Stimulated activated CD4-positive, alpha-beta T cell treated with anti-CD3 and anti-CD28 coated beads, Interleukin-4, amount 100 ng/mL, for 4 hours (primary cell): ENCODE measurements at places on chromosomes 6 and 20.

- DNase-seq: no peak
Measured at GRCh38 chr20:41178495-41178894, 41.2 kb downstream of the PLCG1 start.

- DNase-seq: no peak
Measured at GRCh38 chr6:14361297-14361696, 243.7 kb downstream of the CD83 start.

DNA sequence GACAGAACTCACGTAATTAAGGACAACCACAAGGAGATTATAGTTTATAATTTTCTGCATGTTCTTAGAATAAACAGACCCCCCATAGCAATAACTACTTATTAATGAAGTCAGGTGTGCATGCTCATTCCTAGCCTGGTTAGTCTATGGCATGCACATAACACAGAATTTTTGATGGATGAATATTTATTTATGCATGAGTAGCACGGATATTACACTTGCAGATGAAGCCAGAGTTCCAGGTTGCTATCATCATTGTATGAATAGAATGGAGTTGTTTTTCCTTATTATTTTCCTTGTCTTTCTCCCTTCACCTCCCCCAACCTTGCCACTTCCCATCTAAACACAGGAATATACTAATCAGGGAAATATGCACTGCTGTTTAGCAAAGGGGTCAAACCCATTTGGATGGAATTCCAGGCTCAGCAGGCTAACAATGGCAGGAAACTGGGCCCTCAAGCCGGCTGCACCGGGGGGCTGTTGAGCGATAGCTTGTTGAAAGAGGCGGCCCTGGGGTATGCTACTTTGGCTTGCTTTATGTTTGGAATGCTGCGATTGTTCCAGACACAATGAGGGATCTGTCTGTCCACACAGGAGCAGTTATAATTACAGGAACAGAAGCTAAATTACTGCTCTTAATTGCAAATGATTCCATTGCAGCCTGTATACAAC, 112.6 kb downstream of the TMEM170B start:
- no peak for DNase-seq

DNA sequence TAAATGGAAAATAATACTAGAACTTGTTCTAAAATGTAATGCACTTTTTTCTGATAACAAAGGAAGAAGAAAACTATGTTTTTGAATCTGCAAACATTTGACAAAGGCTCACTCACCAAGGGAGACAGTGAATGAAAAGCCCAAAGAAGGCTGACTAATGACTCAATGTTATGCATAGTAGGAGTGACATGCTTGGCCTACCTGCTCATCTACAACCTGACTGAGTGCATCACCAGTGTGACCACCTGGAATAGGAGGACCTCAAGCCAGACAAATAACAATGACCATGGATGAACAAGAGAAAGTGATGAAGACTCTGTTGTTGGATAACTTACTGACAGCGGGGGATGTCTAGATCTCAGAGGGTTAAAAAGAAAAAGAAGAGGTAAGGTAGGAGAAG, 157.2 kb downstream of the SIM1 start:
- DNase-seq: no peak

- DNase-seq: no peak
Measured at GRCh38 chr6:168876956-168877355, 376.7 kb downstream of the THBS2 start.

DNA sequence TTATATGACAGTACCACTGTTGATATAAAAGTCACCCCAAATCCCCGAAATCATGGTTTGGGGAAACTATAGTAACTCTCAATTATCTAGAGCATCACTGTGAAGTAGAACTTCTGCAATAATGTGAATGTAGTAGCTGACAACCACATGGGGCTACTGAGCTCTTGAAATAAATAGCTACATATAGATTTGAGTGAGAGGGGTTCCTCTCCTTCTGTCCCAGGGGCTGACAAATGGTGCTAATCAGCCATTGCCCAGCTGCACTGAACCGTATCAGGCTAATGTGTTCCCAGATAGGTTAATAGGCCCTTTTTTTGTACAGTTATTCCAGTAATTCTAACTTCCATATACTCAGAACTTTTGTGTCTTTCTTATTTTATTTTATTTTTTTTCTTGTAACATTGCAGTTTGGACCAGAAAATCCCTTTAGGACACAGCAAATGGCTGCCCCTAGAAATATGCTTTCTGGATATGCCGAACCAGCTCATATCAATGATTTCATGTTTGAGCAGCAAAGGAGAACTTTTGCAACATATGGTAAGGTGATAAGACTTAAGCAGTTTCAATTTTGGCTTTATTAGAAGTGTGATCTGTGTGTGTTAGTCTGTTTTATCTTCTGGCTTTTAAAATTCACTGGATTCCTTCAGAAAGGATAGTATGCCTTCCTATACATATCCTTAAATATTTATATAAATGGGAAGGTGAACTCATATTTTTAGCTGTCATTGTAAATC, 21.1 kb downstream of the CDC40 start:
- no peak for DNase-seq

- no peak for DNase-seq
Measured at GRCh38 chr6:16973545-16974386, 128.1 kb upstream of the STMND1 start.

- no peak for DNase-seq
Measured at GRCh38 chr6:56840467-56841380, 114.2 kb upstream of the BEND6 start.

DNA sequence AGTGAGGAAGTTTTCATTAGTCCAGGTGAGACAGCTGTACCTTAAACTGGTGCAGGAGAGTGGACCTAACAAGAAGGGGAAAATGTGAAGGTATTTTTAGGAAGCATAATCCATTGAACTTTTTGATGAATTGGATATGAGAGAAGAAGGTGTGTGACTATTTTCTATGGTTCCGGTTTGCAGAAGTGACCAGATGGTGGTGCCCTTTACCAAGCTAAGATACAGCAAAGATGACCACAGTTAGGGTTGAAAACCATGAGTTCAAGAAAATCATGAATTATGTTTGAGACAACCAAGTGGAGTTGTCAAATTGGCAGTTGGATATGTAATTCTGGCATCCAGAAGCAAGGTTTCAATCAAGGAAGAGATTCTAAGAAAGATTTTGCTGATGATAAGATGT, 61.9 kb upstream of the NRSN1 start:
- DNase-seq: no peak

GRCh38 chr6:44036699-44037101, 90.6 kb downstream of the MRPL14 start:
- no peak for DNase-seq

DNA sequence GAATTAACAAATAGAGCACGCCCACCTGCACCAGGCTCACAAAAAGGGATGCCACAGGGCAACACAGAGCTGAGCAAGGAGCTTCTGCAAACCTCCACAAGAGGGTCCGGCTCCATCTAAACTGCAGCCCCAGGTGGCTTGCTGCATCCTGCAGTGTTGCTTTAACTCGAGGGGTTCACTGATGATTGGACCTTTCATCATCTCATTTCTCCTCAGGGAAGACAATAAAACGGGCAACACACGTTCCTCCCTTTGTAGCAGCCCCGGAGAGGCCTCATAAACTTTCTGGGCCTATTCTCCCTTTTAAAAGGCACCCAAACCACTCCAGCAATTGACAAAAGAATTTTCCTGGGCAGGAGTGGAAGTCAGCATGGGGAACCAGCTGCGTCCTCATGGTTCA, 161.5 kb upstream of the CDH4 start:
- no peak for DNase-seq

DNA sequence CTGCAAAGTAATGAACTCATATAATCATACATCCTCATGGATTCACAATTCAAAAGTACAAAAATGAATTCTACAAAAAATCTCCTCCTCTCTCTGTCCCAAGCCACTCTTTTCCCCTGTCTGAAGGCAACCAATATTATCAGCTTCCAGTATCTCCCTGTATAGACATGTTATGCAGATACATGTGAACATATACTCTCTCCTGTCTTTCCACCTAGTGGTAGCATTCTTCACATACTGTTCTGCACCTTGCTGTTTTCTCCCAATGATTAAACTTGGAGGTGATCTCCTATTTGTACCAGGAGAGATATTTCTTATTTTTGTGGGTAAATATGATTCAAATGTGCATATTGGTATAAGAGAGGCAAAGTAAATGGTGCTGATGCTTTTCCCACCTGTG, 416.4 kb downstream of the EPM2A start:
- no peak for DNase-seq

DNA sequence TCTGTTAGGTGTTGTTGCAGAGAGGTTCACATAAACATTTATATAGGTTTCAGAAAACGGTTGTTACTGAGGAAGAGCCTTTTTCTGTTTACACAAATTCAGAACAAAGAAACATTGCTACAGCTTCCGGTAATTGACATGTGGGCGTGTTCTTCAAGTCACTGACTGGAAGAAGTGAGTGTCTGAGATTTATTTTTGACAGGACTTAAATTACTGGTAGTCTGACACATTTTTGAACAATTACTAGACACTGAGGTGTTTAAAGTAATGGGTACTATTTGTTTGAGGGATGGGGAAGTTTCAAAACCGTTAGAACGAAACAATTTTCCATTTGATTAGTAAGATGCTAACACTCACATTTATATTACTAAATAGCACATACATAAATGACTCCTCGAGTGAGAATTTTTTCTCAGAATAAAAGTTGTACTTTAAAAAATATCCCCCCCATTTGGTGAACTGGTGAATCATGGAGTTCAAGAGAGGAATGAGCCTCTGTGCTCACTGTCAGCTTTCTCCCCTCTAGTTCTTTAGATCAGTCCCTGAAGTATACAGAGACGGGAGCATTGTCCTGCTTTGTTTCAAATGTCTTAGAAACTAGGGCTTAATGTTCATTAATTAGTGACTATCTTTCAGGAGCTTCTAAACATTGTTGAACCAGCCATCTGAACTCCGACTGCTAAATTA, 98.7 kb downstream of the TSHZ2 start:
- DNase-seq: peak; percentile 46

DNA sequence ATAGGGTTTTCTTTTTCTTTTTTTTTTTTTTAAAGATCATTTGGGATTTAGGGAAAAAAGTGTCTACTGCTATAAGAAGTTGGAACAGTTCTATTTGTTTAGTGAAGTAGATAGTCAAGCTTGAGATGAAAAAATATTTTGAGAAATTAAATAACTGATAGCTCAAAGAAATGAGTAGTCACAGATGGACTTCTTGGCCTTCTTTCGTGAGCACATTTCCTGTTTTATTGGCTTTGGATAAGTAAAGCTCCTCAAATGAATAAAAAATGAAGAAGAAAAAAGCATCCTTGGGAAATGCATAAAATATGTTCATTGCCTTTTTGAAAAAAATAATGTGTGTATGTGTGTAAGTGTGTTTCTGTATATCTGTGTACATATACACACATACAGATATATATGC, 515.9 kb downstream of the GRIK2 start:
- no peak for DNase-seq

- DNase-seq: no peak
Measured at GRCh38 chr6:107776415-107776814, 47.7 kb downstream of the SCML4 start.

DNA sequence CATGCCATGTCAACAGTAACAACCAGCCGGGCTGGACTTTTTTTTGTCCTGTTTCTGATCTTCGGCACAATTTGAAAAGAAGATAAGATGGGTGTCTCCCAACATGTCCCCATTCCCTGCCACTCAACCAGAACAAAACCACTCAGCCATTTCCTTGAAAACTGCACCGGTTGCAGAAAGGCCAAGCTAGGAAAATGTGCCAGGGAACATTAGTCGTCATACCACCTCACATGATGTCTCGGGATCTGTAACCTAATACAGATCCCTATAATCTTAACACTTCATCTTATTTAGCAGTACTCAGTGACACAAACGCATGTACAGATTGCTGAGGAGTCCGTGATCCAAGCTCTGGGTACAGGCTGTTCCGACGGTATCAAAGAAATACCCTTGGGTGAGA, 46.5 kb downstream of the ALDH8A1 start:
- DNase-seq: no peak

DNA sequence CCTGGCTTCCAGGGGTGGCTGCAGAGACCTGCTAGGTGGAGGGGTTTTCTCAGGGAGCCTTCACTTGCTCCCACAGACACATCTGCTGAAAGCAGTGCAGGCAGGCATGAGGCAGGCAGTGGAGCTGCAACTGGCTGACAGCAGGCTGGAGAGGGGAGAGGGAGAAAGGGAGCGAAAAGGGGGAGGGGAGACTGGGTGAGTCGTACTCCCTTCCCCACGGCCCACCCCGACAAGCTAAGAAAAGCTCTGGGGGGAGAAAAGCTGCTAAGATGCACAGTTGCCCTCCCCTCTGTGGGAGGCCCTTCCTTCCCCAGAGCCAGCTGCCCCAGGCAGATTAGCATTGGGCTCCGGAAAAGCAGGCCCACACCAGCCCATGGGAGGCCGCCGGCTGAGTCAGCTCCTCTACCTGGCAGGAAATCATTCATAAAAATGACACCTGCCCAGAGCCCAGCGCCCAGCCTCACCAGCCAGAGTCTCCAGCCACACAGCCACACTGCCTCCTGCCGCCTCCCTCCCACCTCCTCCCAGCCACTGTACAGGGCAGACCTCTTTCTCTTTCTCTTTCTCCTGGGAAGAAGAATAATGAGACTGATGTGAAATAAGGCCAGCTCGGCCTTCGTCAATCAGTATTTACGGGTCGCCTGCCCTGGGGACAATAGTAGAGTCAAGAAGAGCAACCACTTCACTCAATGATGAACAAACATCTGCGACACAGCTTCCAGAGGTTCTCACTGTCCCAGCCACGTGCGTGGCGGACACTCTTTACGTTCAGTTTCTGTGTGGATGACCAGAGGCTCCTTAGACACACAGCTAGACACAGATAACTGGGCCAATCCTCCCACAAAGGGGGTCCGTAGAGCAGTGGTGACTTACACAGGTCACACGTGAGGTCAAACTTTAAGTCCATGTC, 7.7 kb upstream of the C20orf203 start:
- no peak for DNase-seq

DNA sequence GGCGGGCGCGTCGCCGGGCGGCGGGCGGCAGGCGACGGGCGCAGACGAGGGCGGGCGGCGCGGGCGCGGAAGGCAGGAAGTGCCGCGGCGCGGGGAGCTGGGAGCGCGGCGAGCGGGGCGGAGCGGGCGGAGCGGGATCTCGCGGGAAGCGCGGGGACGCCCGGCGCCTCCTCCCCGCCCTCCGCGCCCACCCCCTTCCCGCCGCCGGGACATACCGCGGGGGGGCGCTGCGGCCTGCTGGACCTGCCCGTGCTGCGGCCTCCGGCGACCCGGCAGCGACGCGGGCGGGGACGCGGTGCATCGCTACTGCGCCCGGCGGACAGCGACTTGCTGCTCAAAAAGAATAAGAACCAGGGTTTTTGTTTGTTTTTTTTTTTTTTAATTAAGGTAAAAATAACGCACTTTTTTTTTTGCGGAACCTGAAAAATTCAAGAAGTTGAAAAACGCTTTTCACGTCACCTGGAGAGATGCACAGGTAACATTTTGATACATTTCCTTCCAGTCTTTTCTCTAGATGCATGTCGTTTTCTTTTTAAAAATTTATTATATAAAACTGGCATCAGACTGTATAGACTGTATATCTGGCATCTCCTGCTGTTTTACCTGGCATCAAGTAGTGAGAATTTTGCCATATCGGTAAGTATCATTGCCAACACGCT, at the start of gene CENPB:
Gene CENPB (minus strand): TSS at position 76 of the 659 bp plus-strand sequence. CDS start 257 bp downstream, outside the sequence.
- DNase-seq: peak; percentile 83

DNA sequence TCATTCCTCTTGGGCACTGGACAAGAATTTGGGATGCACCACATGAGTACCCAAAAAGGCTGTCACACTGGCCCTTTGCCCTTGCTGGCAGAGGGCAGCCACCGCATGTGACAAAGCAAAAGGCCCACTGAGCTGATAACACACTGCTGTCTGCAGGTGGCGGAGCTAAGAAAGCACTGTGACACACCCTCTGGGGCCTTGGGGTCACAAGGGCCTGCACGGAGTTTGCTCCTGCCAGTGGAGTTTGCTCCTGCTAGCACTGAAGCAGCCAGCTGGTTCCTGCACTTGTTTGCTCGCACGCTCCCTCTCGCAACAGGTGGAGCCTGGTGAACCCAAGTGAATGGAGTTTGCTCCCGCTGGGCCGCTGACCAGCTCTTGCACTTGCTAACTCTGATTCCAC, 132.6 kb downstream of the LCA5 start:
- no peak for DNase-seq
